CD4-positive, alpha-beta T cell treated with Interleukin-1 beta for 1 hour (primary cell): ENCODE measurements at places on chromosomes 7 and 10.
A peak's percentile ranks its signal among the peaks of the same experiment; 100 is the strongest.

- DNase-seq = no peak
Observed at GRCh38 chr7:47085491-47086275, 496.2 kb downstream of the TNS3 start.

- no peak for DNase-seq
Observed at GRCh38 chr10:12961416-12962205, 39.9 kb downstream of the CCDC3 start.

- no peak for DNase-seq
Observed at GRCh38 chr10:49313501-49314070, 14.6 kb downstream of the C10orf71 start.

GRCh38 chr10:119541459-119542356, 811 bp downstream of the RGS10 start:
- peak; percentile 40 for DNase-seq

GRCh38 chr10:99689461-99689860, 30.2 kb downstream of the ENTPD7 start:
- DNase-seq = no peak

DNA sequence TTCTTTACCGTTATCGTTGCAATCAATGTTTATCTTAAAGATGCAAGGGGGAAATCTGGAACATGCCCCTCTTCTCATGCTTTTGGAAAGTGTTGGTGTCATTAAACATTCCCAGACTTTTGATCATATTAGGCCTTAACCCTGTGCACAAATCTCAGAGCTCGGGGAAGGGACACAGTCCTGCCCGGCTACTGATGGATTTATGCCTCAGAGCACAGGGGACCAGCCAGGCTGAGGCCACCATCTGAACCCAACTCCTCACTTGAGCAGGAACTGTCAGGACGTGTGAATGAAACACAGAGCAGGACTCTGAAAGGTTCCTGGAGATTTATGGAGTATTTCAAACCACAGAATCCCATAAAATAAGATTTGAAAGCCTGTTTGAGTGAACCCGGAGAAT, 132.0 kb upstream of the CXCL12 start:
- no peak for DNase-seq

DNA sequence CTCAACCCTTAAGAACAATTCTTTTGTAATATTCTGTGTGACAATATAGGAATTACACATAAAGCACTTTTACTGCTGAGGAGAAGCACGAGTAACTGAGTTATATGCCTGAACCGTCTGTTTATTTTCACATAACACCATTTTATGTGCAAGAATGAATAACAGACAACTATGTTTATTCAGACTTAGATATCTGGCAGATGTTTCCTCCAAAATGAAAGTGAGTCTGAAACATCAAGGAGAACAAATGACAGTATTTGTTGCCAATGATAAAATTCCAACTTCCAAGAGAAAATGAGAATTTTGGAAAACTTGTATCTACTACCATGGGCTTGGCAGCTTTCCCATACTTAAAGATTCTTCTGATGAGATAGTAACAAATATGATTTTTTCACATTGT, 51.4 kb downstream of the DNMBP start:
- DNase-seq = no peak

DNA sequence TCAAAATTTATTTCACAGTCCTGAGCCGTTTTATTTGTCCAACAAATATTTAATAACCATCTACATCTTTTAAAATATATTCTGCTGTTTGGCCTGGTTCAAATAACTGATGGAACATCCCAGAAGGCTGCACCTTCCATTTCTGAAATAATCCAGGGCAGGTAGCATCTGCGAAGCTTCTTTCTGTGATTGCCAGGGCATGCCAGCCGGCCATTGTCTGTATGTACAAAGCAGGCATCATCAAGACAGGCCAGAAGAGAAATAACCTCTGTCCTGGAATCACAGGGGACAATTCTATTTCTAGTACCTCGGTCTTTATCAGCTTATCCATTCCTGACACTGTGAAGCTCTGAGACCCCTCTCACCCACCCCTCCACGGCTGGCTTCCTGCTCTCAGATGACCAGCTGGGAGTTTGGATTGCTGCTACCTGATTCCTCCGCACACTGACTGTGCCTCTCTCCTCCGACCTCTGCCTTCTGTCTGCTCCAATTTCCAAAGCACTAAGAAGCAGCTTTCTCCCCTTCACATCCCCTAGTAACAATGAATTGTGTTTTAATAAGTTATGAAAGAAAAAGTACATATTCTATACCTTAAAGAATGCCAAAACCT, 8.0 kb downstream of the DGKI start:
- no peak for DNase-seq
